ENCODE measurements at places on chromosomes 2 and 18.

DNA sequence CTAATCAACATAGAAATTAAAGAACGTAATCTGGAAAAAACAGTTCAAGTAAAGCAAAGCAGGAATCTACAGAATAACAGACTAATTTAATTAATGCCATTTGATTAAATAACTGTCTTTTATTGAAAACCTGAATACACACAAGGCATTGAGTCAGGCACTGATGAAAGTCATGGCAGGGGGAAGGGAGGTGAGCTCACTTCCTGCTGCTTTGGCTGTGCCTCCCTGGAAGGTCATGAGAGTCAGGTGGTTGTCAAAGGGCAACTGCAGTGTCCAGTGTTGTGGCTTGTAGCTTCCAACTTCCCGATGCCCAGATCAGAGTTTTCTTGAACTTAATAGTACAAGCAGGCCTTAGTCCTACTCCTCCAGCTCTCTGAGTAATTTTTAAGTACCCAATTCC, 180.9 kb downstream of the PID1 start:
- no peak for DNase-seq

DNA sequence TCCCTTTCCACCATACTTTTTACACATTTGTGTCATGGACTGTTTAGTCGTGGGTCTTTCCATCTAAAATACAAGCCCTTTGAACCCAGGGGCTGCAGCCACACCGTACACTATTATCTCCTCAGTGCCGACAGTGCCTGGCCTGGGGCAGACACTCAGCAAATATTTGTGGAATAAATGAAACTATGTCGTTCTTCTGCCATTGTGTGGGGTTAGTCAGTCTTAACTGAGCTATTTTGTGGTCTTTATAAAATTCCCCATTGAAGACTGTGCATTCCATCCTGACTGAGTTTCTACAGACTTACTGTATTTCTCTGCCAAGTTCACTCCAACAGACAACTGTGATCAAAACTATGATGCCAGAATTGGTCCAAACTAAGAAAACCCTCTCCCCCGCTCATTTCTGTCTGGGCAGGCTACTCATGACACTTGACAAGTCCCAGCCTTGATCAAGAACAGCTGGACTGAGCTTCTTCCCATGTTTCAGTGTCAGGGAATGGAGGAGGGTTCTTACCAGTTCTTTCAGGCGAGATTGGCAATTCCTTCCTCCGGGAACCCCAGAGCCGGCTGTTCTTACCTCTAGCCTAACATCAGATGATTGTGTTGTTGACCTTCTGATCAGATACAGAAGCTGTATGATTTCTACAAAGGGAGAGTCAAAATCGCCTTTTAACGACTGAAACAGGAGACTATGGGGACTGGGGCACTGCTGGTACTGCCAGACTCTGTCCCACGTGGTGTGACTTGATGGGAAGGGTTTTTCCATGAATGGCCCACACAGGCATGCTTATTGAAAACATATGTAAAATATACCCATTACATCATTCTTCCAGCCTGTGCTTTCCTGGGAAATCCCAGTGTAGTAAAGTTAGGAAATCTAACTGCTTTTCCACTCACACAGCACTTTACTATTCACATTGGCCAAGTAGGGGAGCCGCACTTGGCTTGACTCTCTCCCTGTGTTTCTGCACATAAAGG, 77.4 kb upstream of the NPAS2 start:
- peak; percentile 92 for DNase-seq

DNA sequence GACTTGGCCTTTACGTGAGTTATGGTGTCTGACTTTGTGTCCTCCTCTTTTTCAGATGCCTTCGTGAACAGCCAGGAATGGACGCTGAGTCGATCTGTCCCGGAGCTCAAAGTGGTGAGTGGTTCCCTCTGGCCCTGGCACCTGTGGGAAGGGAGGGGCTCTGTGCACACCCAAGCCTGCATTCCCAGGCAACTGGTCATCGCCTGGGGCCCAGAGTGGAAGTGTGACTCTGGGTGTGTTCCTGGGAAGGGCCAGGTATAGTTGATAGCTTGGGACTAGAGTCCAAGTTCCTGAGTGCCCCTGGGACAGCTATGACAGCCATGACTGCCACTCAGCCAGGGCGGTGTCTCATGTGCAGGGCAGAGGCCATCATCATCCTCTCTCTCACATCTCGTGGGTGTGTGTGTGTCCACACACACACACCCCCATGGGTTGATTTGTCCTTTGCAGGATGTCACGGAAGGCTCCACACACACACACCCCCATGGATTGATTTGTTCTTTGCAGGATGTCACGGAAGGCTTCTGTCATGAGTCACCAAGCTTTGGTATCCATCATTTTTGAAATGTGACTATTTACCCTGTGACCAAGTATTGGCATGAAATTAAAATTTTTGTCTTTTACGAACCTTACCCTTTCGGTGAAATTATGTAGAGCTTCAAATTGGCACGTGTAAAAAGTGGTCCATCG, 215.4 kb downstream of the AGAP1 start:
- no peak for DNase-seq

DNA sequence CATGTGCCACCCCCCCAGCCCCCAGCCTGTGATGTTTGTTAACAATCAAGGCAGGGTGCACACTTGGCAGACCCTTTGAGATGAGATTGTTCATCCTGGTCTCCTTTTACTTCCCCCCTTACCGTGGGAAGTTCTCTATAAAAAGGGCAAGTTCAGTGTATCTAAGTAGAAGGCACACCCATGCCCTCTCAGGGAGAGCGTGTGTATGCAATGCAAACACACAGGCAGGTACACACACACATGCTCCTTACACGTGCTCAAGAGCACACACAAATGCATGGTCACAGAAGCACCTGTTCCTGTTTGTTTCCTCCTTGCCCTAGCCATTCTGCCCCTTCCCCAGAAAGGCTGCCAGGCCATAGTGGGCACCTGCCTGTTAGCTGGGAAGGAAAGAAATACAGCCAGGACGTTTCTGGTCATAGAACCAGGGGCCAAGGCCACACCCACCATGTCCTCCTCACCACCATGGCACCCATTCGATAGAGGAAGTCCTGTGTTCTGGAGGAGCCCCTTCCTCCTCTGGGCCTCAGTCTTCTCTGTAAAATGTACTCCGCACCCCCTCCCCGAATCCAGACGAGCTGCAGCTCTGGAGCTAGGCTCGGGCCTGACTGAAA, 3.1 kb downstream of the ATOH8 start:
- DNase-seq = no peak

Measured in kidney (tissue), 22 donors.